ENCODE measurements at places on chromosomes 12 and 14. TPM values are rescaled to one million over a fixed set of nuclear protein-coding genes. Genes with fewer than 3 reads are reported as not detected.

The OR6C2 gene
- total RNA-seq = not detected

The CRACR2A gene
- 52.0 TPM for total RNA-seq

The WNT1 gene
- total RNA-seq = 0.87 TPM

The ZFYVE26 gene
- total RNA-seq = 25.3 TPM

The REP15 gene
- 0.61 TPM for total RNA-seq

The TRHDE gene
- not detected for total RNA-seq

The EML5 gene
- 3.7 TPM for total RNA-seq

The PPP1R1A gene
- total RNA-seq = not detected

The RPL10L gene
- not detected for total RNA-seq

The AQP6 gene
- total RNA-seq = not detected

The KLHL33 gene
- total RNA-seq = 0.44 TPM

The SAMD15 gene
- total RNA-seq = 0.12 TPM

The LRRC10 gene
- total RNA-seq = not detected

The GALNT9 gene
- not detected for total RNA-seq

The PRKD1 gene
- not detected for total RNA-seq

The HOTAIR gene
- total RNA-seq = not detected

The TBC1D30 gene
- 0.26 TPM for total RNA-seq

The TDRD9 gene
- 1.1 TPM for total RNA-seq

The RASSF8 gene
- 1.5 TPM for total RNA-seq

The AREL1 gene
- 44.2 TPM for total RNA-seq

The WDHD1 gene
- 57.7 TPM for total RNA-seq

The VRTN gene
- total RNA-seq = not detected

The RBP5 gene
- total RNA-seq = 0.87 TPM

The KRT75 gene
- not detected for total RNA-seq

The HSPB8 gene
- not detected for total RNA-seq

All from activated CD8-positive, alpha-beta memory T cell treated with anti-CD3 and anti-CD28 coated beads, Interleukin-2, amount 10 ng/mL, durations not matched to agents 7 days and 5 days (primary cell).